ENCODE measurements at places on chromosomes 5 and 9.

GRCh38 chr9:14710804-14711203, 11.7 kb downstream of the CER1 start:
- no peak for DNase-seq

DNA sequence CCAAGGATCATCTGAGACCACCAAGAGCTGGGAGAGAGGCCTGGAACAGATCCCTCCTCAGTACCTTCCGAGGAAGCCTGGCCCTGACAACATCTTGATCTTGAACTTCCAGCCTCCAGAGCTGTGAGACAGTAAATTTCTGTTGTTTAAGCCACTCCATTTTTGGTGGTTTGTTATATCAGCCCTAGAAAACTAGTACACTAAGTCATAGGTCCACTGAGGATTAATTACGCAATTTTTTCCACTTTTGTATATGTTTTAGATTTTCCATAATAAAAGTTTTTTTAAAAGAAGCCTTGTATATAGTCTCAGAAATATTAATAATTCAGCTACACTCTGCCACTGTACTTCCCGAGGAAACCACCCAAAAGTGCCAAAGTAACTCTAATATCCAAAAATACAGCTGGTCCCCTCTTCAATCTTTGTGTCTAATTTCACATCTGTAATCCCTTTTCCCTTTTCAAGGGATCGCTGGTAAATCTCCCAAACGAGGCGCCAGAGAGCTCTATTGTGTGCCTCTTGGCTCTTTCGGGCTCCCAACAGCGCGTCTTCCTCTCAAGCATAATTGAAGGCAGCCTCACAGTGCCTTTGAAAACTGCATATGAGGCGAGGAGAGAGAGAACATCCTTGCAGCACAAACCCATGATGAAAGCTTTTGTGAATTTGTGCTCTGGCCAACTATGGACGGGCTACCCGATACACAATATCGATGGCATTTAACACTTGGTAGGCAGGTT, 32.7 kb downstream of the PRUNE2 start:
- no peak for DNase-seq

DNA sequence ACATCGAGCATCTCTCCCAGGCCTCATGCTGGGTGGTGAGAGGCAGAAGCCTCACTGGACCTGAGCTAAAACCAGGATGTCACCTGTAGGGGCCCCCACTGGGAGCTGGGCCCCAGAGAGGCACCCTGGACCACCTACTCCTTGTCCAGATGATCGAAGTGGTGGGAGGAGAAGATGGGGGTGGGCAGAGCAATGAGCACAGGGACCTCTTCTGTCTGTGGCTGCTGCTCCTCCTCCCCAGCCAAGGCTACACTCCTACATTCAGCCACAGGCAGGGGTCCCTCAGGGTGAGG, 227.5 kb downstream of the CACNA1B start:
- no peak for DNase-seq

DNA sequence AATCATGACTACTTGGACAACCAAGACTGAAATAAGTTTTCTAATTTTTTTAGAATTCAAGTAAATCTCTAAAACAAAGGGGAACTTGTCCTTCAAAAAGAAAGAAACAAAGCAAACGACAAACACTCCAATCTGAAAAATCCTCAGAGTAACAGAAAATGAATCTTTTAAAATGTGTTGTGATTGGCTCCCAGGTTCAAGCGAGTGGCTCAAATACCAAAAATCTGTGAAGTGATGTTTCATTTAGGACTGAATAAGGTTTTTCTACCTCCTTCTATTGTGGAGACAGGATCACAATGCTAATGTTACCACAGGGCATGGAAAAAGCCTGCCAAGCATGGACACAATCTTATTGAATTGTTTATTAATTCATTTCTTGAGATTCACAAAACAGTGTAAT, 415.7 kb downstream of the RAB3C start:
- DNase-seq: no peak

DNA sequence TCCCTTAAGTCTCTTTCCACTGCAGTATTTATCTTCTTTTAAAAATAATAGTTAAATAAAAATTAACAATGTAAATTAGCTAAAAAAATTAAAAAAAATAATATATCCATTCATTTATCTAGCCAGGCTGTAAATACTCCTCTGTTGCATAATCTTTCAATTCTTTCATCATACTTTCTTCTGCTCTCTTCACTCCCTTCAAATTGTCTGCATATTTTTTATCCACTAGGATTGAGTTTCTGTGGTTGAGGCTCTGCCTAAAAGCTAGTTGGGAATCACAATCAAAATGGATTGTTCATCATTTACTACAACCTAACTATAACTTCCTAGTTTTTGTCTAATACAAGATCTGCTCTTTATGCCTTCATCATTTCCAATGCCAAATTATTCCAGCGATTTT, 182.2 kb downstream of the PDE4D start:
- DNase-seq: no peak

GRCh38 chr5:55915783-55916182, 64.6 kb downstream of the IL31RA start:
- DNase-seq: no peak

DNA sequence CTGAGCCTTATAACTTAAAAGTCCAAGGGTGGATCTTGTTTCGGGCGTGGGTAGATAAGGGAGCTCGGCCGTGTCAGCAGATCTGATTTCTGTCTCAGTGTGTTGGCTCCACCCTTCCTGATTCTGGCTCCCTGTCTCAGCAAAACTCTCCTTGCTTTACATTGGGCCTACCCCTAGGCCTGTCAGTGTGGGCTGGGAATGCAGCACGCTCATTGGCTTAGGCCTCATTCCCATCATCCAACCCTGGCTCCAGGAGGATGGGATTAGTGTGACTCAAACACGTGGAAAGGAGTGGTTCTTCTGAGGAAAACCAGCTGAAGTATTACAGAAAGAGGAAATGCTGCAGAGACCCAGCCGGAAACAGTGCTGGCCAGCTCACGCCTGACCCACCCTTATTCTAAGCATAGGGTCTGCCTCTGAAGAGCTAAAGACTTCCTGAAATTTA, 59.9 kb downstream of the ZFAND5 start:
- no peak for DNase-seq

DNA sequence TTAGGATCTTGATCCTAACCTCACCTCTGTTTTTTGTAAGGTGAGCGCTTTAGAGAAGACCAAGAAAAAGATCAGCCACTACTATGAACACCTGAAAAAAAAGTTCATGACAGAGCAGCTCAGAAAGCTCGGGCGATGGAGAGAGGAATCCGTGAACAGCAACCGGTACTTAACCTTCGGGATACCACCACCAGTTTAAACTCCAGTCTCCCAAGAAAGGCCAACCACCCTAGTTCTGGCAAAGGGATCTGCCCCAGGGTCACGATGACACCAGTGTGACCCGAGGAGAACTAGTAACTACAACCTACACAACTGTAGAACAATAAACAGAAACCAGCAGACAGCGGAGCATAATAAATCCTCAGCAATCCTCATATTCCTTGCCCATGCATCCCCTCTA, 8.5 kb downstream of the C5orf52 start:
- DNase-seq: no peak

DNA sequence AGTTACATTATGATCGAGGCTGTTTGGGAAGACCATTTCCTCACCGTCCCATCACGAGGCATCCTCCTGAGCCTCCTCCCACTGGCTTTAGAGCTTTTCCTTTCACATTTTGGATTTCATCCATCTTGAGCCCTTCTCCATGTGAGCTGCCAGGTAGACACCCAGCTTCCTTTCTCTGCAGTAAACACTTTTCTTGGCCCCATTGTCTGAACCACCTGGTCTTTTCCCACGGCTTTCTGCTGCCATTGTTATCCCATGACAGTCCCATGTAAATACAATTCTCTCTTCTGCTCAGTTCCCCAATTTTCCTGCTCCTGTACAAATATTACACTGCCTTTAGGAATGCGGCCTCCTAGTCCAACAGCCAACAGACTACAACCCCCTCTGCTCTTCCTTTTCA, 24.1 kb downstream of the UBE2QL1 start:
- no peak for DNase-seq

DNA sequence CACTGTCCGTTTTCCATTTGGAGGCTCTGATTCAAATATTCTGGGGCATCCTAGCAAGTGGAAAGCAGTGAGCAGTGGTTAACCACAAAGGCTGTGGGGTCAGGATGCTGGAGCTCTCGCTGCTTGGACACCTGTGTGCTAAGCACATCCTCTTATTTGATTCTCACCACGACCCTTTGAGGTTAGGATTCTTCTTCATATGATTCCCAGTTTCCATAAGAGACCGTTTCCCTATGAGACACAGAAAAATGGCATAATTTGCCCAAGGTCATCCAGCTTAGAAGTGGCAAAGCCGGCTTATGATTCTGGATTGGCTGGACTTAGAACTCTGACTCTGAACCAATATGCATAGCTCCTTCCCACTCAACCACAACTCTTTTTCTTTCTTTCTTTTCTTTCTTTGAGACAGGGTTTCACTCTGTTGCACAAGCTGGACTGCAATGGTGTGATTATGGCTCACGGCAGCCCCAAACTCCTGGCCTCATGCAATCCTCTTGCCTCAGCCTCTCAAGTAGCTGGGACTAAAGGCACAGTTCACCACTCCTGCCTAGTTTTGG, 207.7 kb downstream of the TTLL11 start:
- no peak for DNase-seq

- DNase-seq: no peak
Measured at GRCh38 chr9:134476942-134477335, 150.7 kb downstream of the RXRA start.

DNA sequence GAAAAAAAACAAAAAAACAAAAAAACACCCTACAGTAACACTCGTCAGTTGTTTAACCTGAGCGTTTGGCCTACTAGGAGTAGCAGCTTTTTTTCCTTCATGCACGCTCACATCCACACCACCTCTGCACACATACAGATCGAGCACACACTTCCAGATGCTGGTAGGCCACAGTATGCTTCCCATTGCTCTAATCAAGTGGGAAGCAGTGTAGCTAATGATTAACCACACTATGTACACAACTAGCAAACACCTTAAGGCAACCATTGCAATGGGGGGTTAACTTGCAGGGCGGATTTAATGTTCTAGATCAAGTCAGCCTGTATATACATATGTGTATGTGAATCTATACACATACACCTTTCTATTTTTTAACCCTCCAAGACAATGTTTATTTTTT, 65.5 kb upstream of the GLRX start:
- no peak for DNase-seq

DNA sequence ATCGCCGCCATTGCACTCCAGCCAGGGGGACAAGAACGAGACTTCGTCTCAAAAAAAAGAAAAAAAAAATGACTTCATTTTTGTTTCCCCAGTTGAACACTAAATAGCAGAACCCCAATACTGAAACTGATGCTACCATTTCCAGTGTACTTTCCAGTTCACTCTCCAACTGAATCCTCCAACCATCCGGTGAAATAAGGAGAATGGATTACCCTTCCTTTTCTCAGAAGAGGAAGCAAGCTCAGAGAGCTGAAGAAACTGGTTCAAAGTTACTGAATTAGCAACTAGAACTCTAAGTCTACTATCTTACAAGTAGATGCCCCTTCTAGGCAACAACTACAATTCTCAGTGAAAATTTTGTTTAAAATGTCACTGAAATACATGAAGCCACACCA, 3.9 kb downstream of the FAM13B start:
- DNase-seq: no peak

GRCh38 chr5:172885597-172886340, 51.7 kb downstream of the ERGIC1 start:
- no peak for DNase-seq

GRCh38 chr9:26744191-26744965, 148.2 kb downstream of the CAAP1 start:
- DNase-seq: no peak

DNA sequence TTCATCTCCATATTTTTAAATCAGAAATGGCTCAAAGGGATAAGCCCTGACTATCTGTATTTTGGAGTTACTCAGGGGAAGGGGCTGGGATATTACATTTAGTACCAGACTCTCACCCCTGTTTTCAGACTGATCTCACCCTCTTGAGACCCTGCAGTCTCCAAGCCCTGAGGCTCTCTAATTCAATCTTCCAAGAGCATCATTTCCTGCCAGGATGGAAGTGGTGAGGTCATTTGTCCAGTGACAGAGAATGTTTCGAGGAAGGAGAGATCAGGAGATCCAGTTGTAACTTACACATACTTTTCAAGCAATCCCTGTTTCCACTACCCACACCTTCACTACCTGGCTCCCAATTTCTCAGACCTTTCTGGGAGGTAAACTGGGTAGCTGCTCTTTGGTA, 295.5 kb upstream of the EFNA5 start:
- no peak for DNase-seq

DNA sequence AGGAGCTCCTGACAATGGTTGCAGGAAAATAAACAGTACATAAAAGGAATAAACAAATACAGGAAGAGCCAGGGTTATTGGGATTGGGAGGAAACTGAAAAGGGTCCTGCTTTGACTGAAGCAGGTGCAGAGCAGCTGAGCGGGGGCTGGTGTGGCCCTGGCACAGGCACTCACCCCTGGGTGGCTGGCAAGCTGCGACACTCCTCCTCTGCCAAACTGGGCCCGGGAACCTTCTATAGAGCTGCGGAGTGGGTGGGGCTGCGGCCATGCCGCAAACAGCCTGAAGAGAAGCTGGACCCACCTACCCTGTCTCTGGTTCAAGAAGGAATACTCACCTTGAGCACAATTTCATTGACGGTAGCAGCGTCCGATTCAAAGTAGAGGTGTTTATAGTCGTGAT, 182.5 kb downstream of the GAPVD1 start:
- no peak for DNase-seq

DNA sequence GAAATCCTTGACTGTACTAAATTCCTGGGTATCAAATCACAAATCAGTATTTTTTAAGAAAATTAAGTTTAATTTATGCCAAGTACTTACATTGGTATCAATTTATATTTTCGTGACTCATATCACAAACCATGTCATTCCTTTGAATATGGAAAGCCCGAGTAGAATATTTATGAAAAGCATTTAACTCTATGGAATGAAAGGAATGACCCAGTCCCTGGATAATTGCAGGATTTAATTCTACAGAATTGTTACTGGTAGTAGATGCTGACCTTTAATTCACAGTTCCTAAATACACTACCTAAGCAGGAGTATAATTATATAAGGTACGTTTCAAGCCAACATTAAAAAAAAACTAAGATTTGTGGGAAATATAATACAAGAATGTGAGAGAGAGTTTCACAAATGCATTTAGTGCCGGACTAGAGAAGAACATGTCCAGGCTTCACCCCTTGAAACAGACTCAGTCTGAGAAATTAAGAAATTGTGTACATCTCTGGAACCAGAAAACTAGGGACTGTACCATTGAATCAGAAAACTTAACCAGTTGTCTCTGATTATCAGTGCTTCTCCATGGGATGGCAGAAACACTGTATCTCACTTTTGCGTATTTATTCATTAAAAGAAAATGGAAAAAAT, 28.5 kb upstream of the PLPPR1 start:
- DNase-seq: no peak

Measured in stimulated activated CD8-positive, alpha-beta memory T cell treated with anti-CD3 and anti-CD28 coated beads, Interleukin-7, amount 100 ng/mL, for 24 hours (primary cell).